ENCODE measurements at places on chromosomes 3 and 15.

GRCh38 chr3:145815707-145816413, 345.1 kb downstream of the PLOD2 start:
- no peak for DNase-seq

DNA sequence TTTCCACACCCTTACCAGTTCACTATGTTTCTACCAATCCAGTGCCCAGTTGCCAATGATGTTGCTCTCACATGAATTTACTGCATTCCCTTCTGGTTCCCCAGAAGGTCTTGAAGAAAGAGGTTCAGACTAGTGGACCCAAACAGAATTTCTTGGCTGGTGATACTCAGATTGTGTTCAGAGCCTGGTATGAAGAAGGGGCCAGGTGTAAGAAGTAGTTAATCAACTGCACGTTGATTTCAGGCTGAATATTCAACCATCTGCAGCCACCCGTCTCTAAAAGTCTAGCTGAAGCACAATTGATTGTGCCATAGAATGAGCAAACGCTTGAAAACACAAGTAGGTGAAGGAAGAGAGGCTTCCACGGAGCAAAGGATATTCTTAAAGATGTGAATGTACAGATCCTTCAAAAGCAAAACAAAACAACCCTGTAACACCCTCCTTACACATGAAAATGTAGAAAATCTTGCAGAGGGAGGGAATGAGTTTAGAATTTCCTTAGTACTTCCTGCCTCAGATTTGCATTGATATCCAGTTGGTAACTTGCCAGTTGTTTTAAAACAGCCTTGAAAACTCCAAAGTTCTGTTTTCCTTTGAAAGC, 4.7 kb downstream of the RBMS3 start:
- no peak for DNase-seq

DNA sequence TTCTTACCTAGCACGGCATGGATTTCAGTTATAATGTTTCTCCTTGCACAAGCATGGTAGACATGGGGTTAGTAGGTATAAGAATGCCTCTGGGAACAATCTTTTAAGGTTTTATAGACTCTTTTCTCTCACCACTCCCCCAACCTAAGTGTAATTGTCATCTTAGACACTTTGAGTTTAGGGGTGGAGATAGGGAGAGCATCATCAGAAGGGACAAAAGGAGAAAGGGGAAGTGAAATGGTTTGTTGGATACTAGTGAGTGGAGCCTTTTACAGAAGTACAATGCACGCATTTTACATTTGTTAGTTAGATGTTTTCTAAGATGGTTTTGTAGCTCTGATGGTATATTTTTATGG, 189.2 kb downstream of the TP63 start:
- DNase-seq: no peak

DNA sequence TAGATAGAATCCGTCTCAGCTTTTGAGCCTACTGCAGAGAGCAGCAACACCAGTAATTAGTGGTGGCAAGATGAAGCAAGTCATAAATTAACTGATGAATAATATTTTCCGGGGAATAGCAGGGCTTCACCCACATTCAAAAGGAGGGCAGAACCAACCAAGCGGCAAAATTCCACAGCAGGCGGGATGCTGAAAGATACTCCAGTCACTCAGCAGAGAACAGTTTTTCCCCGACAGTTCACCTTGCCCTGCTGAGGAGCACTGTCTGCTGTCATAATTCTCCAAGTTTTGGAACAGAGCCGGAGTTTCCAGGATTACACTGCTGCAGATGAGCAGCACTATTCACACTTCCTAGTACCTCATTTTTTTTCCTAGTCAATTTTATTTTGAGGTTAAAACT, 274.7 kb downstream of the CD47 start:
- no peak for DNase-seq

- DNase-seq: no peak
These were observed 48.6 kb upstream of the MAGEF1 start for GRCh38 chr3:184760337-184761074.

DNA sequence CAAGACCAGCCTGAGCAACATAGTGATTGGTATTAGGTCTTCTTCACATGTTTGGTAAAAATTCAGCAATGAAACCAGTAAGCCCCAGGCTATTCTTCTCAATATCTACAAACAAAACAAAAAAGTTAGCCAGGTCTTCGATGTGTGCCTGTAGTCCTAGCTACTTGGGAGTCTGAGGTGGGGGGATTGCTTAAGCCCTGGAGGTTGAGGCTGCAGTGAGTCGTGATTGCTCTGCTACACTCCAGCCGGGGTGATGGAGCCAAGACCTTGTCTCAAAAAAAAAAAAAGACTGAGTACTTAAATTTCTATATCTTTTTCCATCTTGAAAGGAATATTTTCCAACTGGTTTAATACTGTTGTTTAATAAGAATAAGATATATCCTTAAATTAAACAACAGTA, 106.8 kb downstream of the MBNL1 start:
- DNase-seq: no peak

- no peak for DNase-seq
These were observed 140.7 kb downstream of the VPS8 start for GRCh38 chr3:184952671-184953070.

DNA sequence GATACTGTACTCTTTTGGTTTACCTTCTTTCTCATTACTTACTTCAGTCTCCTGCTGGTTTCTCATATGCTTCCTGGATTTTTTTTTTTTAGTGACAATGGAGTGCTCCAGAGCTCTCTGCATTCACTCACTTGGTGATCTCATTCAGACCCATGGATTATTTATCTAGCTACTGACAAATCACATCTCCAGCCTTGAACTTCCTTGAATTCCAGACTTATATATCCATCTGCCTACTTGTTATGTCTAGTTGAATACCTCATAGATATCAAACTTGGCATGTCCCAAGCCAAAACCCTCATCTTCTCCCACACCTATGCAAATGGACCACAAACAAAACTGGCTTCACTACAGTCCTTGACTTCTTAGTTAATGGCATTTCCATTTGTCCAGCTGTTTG, 234.7 kb upstream of the ZPLD1 start:
- DNase-seq: no peak

DNA sequence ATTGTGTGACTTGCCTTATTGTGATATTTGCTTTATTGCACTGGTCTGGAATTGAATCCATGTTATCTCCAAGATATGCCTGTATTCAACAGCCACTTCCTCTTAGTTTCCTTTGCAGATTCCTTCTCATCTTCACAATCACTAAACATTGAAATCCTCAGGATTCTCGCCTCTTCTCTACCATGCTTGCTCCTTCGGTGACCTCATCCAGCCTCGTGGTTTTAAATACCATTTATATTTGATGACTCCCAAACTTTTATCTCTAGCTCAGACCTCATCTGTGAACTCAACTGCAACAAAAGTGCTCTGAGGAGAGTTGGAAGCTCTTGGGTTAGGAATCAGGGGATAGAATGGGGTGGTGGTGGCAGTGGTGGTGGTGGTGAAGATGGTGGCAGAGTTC, 19.9 kb downstream of the POLR2M start:
- no peak for DNase-seq

DNA sequence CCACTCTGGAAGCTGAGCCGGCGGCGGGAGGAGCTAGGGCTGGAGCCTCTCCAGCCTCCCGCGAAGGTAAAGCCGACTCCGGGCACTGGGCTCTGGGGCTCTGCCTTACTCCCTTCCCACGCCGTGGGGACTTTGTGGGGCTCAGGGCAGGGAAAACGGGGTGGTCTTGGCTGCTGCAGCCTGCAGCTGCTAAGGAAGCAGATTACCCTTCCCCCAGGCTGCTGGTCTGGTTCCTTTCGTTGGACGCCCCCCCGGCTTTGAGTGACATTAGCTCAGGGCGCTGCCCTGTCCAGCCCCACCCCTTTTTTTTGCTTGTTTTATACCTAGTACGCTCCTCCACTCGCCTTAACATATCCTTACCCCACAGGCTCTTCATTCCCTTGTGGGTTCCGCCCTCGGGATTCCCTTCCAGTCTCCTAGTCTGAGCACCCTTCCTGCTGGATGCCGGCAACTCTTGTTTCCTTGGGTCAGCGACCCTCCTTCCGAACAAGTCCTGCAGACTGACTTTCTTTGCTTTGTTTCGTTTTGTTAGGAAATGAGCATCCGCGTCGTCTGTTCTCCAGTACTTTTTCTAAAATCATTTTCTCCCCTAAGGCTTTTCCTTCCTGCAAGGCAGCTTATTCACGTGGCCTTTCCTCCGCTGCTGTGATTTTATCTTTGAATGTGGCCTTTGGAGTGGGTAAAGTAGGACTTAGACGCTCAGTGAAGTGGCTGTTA, 551 bp downstream of the DNAJC13 start:
- DNase-seq: no peak

DNA sequence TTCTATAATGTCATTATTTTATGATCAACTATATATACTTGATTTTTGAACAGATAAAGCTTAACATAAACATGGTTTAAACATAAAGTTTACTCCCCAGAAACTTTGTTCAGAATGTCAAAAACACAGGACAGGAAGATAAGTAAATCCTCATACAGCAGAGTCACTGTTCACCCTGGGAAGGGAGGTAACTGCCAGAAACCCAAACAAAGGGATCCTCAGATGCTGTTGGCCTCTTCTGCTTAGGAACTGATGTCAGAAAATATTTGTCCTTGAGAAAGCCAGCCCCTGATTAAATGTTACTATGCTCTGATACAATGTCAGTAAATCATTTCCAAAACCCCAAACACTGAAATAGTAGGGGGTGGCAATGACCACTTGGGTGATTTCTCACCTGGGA, 185.3 kb downstream of the TJP1 start:
- no peak for DNase-seq

DNA sequence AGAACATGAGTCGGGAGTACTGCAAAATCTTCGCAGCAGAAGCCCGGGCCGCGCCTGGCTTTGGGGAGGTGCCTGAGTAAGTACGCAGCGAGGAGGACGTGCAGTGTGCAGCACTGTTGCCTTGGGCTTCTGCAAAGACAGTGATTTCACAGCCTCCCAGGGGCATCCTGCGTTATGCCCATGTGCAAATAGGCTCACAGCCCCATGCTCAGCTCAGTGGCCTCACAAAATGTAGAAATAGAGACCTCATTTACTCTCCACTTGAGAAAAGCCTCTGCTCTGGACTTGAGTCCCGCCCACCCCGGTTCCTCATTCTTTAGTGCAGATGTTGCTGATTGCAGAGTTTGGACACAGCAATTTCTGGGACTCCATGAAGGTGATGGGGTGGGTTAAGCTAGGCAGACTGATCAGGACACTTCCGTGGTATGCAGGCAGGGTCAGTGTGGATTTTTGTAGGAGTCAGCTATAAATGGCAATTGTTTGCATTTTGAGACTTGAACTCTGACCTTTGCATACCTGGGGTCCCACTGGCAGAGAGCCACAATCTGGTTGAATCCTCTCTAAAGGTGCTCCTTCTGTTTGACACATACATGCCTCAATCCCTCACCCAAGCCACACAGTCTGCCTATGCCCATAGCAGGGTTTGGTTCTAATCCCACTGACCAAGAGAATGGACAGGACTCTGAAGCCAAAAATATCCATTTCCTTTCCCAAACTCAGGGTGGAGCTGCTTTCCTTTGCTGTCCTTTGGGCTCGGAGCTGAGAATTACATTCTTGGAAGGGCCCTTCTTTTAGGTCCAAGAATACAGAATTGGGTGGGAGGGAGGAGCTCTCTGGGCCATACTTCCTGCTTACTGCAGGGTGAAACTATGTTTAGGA, 20.7 kb upstream of the SLC28A1 start:
- DNase-seq: no peak

DNA sequence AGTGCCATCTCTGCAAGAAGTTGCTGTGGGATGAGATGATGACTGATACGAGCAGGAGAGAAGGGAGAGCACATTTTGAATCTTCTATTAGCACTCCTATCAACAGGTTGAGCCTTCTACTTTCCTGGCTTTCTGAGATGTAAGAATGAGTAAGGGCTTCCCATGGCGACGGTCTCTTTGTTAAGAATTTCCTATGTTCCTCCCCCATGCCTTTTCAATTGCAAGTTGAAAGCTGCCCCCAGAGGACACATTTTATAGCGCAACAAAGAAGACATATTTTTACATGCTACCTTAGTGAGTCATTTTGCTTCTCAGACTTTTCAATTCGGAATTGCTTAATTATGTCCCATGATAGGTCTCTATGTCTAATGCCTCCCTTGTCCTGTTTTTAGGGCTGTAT, 71.3 kb upstream of the LRTM1 start:
- no peak for DNase-seq

DNA sequence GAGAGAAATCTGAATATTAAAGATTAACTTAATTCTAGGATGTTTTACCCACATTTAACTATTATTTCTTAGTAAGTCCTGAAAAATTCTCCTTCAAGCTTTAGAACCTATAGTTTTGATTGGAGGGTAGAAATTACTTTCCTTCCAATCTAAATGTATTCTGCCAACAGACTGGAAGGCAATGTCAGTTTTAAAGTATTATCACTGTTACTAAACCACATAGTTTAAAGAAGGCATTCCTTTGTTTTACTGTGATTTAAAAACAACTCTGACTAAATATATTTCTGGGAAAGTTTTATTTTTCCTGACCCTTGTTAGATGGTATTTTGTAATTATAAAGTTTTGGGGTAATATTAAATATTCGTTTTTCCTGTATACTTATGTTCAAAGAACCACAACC, 382.5 kb downstream of the TBC1D5 start:
- no peak for DNase-seq

GRCh38 chr3:185486394-185486793, 12.4 kb downstream of the TMEM41A start:
- no peak for DNase-seq

- DNase-seq: no peak
These were observed 93.4 kb downstream of the ABHD5 start for GRCh38 chr3:43783987-43784639.

- DNase-seq: peak; percentile 60
These were observed 402.2 kb downstream of the EPHB1 start for GRCh38 chr3:135197246-135197645.

DNA sequence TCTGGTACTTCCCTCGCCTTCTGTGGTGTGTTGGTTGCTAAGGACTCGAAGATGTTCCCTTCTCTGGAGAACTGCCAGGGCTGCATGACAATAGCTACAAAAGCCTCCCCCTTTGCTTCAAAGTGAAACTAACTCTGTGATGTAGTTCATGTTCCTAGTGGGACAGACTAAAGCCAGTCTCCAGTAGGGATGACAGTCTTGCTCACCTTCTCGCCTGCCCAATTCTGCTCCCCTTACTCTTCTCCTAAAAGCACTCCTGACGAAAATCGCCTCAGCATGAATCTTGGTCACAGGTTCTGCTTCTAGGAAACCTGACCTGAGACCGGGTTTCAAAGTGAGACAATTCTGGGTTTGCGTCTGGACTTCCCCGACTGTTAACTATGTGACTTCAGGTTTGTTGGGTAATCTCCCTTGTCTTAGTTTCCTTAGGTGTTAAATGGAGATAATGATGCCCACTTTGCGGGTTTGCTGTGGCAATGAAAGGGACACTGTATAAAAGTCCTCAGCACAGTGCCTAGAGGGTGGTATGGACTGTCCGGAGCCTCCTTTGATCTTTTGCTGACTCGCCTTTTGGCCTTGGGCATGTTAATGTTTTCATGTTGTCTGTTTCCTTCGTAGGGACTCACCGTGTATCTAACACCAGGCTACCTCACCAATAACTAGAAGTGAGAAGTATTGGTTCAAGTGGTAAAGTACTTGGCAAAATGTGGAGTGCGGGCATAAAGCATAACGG, 24.9 kb upstream of the THRB start:
- DNase-seq: no peak
